Omental fat pad (tissue), 4 donors: ENCODE measurements at places on chromosomes 4 and X. TPM values are rescaled to one million over a fixed set of nuclear protein-coding genes. Genes with fewer than 3 reads are reported as not detected.

DNA sequence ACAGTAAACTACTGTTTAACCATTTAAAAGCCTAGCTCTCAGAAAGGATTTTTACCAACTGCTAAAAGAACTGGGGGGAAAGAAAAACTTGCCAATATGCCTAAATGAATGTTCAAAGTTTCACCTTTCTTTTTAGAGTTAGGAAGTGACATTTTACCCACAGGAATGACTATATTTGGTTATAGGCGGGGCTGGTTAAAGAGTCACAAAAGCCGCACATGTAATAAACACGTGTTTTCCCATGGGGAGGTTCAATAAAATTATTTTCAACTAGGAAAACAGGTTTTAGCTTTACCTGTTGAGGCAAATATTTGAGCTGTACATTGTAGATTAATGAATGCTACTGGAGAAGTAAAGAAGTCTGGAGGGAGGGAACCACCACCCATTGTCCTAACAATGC, 41.6 kb upstream of the UGDH start:
- DNase-seq = no peak

GRCh38 chr4:34935739-34936138, 1308.6 kb downstream of the ARAP2 start:
- no peak for DNase-seq

The OTC gene
- total RNA-seq = 9.8 TPM

- no peak for DNase-seq
These were observed 72.1 kb downstream of the PRSS12 start for GRCh38 chr4:118280501-118281218.

GRCh38 chr4:140135529-140136088, 18.4 kb downstream of the MAML3 start:
- DNase-seq = peak; percentile 41

The UGT2B11 gene
- total RNA-seq = not detected

The PRDM8 gene
- 4.8 TPM for total RNA-seq

The TMPRSS11A gene
- not detected for total RNA-seq

DNA sequence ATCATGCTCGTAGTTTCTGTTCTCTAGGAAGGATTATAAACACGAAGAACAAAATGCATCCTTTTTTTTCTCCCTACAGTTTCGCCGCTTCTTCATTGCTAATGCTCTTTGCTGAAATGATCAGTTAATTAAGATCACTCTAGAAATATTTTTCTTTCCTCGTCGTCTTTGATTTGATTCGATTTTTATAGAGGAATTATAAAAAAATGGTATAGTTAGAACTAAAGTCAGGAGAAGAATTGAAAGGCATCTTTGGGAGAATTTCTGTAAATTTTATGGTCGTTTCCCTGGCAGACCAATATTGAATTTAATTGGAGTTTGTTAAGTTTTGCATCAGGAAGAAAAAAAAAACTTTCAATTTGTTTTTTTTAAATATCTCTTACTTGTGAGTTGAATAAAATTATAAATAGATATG, 1.1 kb upstream of the NKX3-2 start:
- DNase-seq = no peak

GRCh38 chrX:153968754-153969124, 2.9 kb downstream of the HCFC1 start:
- no peak for DNase-seq

The IL21 gene
- total RNA-seq = not detected

The FHIP1A gene
- total RNA-seq = 4.7 TPM

GRCh38 chr4:71659979-71660378, 123.9 kb downstream of the GC start:
- no peak for DNase-seq

- DNase-seq = no peak
These were observed 562.7 kb downstream of the RPA4 start for GRCh38 chrX:97446298-97446882.

- no peak for DNase-seq
These were observed 19.2 kb downstream of the PNMA6E start for GRCh38 chrX:153381684-153382532.

The RADX gene
- 1.2 TPM for total RNA-seq

GRCh38 chrX:149871940-149872339, 9.0 kb upstream of the MAGEA8 start:
- DNase-seq = no peak

The IL13RA2 gene
- total RNA-seq = 0.28 TPM

- no peak for DNase-seq
These were observed 1475.5 kb upstream of the AGA start for GRCh38 chr4:178917756-178918155.

DNA sequence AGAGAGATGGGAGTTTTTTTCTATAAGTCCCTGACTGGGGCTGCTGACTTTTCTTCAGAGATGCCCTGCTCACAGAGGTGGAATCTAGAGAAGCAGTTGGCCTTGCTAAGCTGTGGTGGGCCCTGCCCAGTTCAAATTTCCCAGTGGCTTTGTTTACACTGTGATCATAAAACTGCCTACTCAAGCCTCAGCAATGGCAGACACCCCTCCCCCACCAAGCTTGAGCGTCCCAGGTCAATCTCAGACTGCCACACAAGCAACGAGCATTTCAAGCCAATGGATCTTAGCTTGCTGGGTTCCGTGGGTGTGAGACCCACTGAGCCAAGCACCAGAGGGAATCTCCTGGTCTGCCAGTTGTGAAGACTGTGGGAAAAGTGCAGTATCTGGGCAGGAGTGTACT, 199.8 kb upstream of the WDFY3 start:
- DNase-seq = no peak

DNA sequence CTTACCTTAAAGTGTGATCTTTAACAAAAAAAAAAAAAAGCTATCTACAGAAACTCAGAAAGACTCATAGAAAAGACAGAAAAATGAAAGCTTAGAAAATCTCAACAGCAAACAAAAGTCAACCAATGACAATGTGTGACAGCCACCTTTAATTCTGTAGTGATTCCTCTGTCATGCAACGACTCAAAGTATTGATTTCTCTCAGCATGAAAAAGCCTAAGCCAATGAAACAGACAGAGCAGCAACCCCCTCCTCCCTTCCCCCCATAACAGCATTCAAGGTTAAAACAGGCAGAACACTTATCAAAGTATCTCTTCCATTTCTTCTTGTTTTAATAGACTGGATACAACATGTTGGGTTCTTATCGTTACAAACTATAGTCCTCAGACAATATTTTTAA, 112.5 kb downstream of the MAB21L2 start:
- no peak for DNase-seq

GRCh38 chr4:1512738-1513660, 106.8 kb upstream of the NKX1-1 start:
- no peak for DNase-seq

- DNase-seq = no peak
These were observed 20.7 kb upstream of the TXLNG start for GRCh38 chrX:16765594-16765993.

The CD40LG gene
- 1.4 TPM for total RNA-seq

DNA sequence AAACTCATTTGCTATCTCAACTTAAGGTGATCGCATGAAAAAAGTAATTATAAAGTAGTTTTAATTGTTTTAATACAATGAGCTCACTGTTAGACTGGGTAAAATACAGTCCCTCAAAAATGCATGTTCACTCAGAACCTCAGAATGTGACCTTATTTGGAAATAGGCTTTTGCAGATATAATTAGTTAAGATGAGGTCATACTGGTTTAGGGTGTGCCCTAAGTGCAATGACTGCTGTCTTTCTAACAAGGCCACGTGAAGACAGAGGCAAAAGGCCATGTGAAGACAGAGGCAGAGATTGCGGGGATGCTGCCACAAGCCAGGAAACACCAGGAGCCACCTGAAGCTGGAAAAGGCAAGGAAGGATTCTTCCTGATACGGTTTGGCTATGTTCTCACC, 262.1 kb downstream of the NKX6-1 start:
- no peak for DNase-seq

DNA sequence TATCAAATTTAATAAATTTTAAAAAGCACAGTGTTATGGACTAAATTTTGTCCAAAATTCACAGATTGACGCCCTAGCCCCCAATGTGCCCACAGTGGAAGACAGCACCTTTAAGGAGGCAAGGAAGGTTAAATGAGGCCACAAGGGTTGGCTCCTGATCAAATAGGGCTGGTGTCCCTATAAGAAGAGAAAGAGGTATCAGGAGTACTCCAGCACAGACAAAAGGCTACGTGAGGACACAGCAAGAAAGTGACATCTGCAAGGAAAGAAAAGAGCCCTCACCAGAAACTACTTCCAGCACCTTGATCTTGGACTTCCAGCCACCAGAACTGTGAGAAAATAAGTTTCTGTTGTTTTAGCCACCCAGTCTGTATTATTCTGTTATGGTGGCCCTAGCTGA, 48.8 kb downstream of the FAM13A start:
- no peak for DNase-seq
